ENCODE measurements at places on chromosomes 1 and 21.

DNA sequence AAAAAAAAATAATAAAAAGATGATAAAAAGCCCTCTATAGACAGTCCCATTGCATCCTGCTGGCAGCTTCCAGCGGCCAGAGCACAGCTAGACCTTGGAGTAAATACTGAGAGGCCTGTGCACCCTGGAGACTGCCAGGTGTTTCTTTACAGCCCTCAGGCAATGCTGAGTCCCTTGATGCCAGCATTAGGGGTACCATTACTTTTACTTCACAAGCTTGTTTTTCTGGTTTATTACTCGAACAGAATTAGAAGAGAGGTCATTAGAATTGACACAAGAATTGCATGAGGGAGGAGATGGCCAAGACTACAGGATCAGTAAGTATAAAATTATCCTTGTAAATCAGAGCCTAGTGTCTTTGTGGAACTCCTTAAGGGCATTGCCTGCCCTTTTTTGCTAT lies 43.6 kb downstream of the AKNAD1 start:
- DNase-seq, result no peak

GRCh38 chr1:182135946-182136345 lies 74.4 kb upstream of the ZNF648 start:
- DNase-seq, result no peak

- no peak for DNase-seq
These were observed 123.9 kb upstream of the TMPRSS2 start for GRCh38 chr21:41631564-41632461.

DNA sequence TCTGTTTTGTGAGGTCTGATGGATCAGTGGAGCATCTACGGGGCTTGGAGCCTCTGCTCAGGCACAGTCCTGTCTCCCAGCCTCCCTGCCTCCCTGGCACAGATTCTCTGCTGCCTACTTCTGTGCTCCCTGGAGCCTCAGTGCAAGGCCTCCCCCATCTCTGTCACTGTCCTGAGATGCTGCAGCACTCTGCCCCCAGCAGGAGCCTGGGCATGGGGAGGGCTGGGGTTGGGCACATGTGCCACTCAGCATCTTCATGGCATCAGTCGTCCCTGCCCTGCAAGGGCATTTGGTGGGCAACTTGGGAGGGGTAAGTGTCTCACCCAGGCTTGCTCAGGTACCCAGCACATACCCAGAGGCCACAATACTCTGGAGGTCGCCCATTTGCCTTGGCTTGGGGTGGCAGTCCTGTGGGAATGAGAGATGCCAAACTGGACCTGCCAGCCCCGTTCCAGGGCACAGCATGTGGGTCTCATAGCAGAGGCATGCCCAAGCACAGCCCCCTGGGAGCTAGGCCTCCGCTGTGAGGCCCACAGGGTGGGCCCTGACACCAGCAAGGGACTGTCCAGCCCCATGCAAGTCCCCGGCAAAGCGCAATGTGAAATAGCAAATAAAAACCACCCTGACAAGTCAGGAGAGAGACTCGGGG lies 28.7 kb downstream of the PADI3 start:
- no peak for DNase-seq

DNA sequence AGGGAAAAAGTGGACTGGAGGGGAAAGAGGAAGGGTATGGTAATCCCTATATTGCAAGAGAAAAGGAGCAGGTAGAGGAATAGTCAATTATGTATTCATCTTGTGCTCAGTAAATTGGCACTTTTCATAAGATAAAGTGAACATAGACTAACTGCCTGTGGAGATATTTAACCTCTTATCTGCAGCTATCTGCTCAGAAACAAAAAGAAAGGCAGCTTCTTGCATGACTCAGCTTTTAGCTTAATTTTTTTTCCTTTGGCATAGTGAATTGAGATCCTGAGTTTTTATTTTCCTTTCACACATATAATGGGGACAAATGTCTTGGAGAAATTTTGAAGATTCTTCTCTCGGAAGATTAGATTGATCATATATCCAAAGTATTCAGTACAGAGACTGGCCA lies 127.6 kb upstream of the F3 start:
- DNase-seq, result no peak

- no peak for DNase-seq
These were observed 78.0 kb downstream of the SYT2 start for GRCh38 chr1:202632241-202632640.

- DNase-seq, result no peak
These were observed 18.7 kb upstream of the OR6N2 start for GRCh38 chr1:158799689-158800088.

DNA sequence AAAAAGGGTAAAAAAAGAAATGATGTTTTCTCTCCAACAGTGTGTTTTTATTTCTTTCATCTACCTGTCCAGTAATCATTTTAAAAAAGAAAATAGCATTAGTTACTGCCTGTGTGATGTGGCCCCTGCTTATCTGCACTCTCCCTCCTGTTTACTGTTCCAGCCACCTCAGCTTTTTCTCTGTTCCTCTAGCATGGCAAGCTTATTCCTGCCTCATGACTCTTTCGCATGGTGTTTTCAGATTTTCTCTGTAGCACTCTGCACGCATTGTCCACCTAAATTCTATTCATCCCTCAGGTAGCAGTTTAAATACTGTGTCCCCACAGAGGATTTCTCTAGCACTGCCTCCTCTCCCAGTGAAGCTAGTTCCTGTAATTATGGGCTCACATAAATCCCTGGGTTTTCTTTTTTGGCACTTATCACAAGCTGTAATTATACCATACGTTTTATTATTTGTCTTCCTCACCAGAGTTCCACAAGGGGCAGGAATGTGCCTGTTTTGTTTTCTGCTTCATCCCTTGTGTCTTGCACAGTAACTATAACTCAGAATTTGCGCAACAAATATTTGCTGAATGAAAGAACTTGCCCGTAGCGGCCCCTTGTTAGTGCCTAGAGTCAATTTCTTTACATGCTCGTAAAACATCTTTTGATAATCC lies 51.4 kb upstream of the LRIG2 start:
- DNase-seq, result no peak

- DNase-seq, result no peak
These were observed 58.7 kb downstream of the ALG14 start for GRCh38 chr1:95013950-95014574.

DNA sequence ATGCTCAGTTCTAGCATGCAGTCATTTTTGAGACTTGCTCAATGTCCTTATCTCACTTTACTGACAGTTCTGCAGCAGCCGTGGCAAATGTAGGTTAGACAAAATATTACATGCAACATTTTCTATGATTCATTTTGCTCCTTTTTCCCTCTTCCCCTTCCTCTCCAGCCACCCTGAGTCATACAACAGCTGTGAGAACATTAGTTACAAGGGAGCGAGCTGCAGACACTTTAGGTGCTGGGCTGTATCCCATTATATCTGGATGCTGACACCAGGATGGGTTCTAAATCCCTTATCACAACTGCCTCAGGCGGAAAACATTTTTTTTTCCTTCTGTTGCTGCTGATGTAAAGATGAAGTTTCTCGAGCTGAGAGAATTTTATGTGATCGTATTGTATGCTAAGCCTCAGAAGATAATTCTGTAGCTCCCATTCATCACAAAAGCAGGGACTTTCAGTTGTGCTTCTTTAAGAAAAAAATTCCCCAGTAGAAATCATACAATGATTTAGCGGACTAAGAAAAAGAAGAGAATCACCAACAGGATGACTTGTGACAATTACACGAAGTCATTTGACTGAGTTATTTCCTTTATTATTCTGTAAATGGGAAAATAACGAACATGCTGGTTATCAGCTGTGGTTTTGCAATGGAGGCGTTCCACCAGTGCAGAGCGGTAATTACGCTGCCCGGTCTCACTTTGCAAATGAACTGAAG lies 345.0 kb downstream of the DISC1 start:
- DNase-seq, result no peak

DNA sequence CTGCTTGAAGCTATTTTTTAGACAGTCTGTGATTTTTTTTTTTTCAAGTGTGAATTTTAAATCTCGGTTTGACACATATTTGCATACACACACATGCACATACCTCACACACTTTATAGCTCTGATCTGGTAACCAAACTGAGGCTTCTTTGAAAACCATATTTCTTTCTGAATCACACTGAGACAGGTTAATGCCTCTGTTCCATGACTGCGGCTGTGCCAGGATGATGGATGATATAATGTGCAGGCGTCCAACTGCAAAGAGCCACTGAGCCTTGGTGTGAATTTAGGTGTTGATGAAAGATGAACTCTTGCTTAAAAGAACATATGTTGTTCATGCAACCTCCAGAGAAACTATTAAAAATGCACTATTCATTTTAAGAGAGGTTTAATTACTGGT lies 504.0 kb upstream of the OLFM3 start:
- DNase-seq, result no peak

DNA sequence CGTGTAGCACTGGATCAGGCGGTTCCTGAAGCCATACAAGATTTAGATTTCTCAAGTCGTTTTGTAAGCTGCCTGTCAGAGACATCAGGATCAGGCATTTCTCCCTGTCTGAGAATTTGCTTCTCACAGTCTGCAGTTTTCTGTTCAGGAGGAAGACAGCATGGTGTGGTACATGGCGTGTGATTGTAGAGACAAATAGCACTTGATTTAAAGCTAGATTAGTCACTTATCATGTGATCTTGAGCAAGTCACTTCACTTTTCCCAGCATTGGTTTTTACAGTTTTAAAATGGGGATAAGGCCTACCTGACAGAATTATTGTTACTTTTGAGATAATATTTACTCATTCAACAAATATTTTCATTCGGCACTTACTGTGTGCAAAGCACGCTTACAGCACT lies 63.3 kb downstream of the AK4 start:
- DNase-seq, result no peak

DNA sequence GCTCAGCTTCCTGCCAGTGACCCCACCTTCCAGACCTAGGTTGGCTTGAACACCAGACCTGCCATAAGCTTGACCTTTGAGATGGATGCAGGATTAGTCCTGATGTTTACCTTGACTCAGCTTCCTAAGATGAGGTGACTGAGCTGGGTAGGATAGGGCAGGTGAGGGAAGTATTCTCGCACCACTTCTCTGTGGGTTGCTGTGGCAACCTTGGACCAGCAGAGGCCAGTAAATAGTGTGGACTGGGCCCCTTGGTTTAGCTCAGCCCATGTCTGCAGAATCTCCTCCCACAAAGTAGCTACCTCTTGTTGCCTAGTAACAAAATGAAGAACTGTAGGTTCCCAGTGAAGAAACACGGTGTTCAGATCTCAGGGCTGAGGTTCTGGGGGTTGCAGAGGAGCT lies 8.4 kb downstream of the RPS6KA1 start:
- DNase-seq, result no peak

DNA sequence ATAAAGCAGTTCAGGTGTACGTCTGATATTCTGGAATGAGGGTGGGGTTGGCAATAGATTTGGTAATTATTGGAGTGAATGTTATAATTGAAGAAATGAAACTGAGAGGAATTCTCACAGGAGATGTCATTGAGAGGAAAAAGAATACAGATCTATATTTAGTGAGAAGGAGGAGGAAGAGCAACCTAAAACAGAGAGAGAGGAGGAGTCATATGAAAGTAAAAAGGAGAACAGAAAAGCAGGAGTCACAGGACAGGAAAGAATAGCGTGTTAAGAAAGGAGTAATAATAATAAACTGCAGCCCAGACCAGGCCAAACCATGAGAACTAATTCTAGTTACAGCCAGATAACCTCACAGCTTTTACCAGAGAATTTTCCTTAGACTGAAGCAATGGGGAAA lies 62.7 kb upstream of the MROH9 start:
- no peak for DNase-seq

GRCh38 chr1:99849413-99849743 lies 783 bp upstream of the AGL start:
- DNase-seq, result no peak

DNA sequence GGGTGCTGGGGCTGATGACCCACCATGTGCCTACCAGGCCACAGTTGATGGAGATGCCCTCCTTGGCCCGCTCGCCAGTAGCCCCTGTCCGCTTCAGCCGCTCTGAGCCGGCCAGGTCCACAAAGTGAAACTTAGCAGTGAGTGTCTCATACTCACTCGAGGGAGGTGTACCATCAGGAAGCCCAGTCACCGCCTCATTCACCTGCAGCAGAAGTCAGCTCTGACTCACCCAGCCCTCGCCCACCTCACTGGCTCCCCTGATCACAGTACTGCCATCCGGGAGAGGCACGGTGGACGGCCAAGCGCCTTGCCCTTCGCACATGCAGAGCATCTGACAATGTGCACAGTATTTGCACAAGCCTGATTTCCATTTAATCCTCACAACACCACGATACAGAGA lies 18.8 kb downstream of the KIF21B start:
- DNase-seq, result no peak

DNA sequence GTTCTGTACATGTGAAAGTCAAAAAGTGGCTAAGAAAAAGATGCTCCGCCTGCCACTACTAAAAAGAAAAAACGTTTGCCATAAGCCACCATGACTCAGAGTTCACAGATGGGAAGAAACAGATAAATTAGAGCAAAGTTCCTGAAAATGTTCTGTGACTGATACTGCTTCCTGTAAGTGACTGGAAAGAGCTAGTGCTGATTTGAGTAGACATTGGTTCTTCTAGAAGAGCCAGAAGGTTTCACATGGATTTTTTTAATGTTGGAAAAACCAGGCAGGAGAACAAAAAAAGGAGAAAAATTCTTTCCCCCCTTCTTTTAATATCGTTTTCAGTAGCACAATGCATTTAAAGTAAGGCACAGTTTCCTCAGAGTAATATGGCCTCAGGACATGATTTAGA lies 221.4 kb downstream of the HLX start:
- DNase-seq, result no peak

DNA sequence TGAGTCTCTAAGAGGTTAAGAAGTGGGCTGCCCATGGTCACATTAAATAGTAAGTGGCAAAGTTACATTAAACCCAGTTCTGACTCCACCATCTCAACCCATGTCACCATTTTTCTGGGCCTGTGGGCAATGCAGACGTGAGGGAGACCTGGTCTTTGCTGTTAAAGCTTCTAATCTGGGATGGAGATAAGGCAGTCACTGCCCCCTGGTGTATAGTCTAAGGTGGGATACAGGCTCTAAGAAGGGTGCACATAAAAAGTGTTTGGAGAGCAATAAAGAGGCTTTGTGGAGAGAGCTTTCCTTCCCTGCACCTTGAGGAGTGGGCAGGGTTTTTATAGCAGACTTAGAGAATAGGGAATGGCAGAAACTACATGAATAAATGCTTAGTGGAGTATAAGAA lies 141.3 kb downstream of the ROR1 start:
- DNase-seq, result no peak

- peak; percentile 86 for DNase-seq
These were observed 27.5 kb upstream of the EPB41 start for GRCh38 chr1:28886731-28887418.

- DNase-seq, result no peak
These were observed 94.0 kb upstream of the KCND3 start for GRCh38 chr1:112083487-112083886.

- no peak for DNase-seq
These were observed 5.7 kb upstream of the CHD5 start for GRCh38 chr1:6185635-6186382.

GRCh38 chr1:42873670-42874069 lies 27.3 kb downstream of the ZNF691 start:
- no peak for DNase-seq

- DNase-seq, result no peak
These were observed 14.8 kb downstream of the DCST2 start for GRCh38 chr1:155018617-155019348.

All from activated T-cell treated with anti-CD3 and anti-CD28 coated beads for 1 hour (primary cell).